PC-9 (cell line): ENCODE measurements at places on chromosomes 3 and 15. TPM values are rescaled to one million over a fixed set of nuclear protein-coding genes. Genes with fewer than 3 reads are reported as not detected.

Gene CCR1
- 0.28 TPM in 1 of 2 replicates, not detected in the other for total RNA-seq

Gene SERINC4
- total RNA-seq, result 0.46 TPM in 1 of 2 replicates, not detected in the other

Gene PRTG
- total RNA-seq, result 11.4 and 16.5 TPM in 2 replicates

Gene GOLGA6L7
- not detected in 2 replicates for total RNA-seq

Gene RLBP1
- total RNA-seq, result not detected in 2 replicates

DNA sequence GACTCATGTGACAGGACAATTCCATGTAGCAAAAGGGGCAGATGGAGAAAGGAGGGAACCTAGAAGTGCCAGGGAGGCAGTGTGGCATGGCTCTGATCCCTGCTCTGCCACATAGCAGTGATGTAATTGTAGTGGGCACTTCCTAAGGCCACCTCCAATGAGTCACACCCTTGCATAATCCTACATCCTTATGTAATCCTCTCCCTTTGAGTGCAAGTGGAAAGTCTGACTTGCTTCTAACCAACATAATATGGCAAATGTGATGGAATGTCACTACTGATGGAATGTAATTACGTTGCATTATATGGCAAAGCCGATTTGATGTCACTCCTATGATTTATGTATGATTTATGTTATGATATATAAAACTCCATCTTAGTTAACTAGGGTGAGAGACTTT is 72.9 kb upstream of the ATP2C1 start:
- DNase-seq, result peak; percentile 46

DNA sequence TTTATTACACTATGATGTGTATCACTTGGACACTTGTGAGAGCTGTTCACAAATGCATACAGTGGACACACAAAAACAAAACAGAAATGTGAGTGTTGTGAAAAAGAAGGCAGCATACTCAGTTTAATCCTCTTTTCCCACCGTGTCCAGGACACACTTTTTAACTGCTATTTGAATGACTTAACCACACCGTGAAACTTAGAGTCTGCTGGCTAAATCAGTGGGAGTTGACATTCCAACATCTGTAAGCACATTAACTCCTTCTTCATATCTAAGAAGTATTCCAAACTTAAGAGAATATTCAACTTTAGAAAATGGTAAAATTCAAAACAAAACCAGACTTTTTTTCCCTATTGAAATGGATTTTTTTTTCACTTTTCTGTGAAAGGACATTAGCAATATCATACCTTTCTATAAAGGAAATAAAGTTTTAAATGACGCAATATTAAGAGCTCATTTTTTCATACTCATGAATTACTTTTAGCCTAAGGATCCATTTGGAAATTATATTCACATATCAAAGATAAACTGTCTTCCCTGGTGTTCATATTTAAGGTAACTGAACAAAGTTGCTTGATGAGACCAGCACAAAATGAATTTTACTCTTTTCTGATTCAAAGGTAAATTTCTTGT is 316.6 kb downstream of the RBMS3 start:
- no peak for DNase-seq

GRCh38 chr15:52068004-52068615 is 44.5 kb downstream of the BCL2L10 start:
- no peak for DNase-seq

GRCh38 chr3:22231061-22231460 is 480.1 kb upstream of the ZNF385D start:
- no peak for DNase-seq

- DNase-seq, result no peak
Observed at GRCh38 chr15:90907838-90908507, 4.9 kb downstream of the MAN2A2 start.

DNA sequence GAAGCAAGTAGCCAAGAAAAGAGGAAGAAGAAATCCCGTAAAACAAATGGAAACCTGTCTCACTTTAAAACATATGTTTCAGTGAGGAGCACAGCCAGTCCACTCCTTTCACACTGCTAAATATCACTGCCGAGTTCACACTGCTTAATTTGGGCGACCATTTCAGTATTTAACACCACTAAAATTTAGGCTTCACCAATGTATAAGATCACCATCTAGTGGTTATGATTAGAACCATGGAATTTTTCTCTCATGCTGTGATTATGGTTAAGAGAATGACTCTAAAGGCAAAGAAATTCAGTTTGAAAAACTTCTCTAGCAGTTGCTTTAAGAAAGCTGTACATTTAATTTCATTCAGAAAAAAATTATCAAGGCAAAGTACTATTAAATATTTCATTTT is 16.6 kb downstream of the SLC4A7 start:
- DNase-seq, result no peak

- DNase-seq, result peak; percentile 67
Observed at GRCh38 chr3:157542711-157543500, 39.7 kb upstream of the VEPH1 start.

DNA sequence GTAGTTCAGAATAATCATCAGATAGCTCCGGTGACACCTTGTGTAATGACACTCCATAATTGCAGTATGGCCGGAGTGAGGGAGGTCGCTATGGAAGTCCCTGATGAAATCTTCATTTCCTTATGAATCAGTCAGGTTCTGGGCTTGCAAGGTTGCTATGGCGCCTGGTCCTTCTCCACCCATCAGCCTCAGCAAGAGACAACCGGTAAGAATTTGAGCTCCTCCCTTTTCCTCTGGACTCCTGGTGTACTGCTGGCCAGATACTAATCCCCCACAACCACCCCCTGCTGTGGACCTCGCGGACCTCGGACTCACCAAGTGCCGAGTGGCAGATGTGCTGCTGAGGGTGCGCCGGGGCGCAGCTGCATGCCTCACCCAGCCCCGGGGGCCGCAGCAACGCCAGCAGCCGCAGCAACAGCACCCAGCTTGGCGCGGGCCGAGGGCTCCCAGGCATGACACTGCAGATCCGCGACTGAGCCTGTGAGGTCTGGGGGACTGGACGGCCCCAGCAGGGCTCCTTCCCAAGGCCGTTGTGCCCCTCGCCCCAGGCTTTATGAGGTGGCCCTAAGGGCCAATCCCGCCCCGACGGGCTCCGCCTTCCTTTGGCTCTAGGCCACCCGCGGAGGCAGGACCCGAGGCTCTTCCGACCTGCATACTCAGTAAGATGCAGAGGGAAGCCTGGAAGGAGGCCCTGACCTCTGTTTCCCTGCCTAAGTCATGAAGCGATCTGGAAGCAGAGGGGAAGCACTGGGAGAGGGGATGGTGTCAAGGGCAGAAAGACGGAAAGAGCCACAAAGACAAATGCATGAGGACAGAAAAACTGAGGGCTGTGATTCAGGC is at the start of gene TIMP4:
Gene TIMP4 (minus strand): TSS at position 526 of the 840 bp plus-strand sequence. CDS start 72 bp downstream, at position 454.
- peak; percentile 76 for DNase-seq

- DNase-seq, result no peak
Observed at GRCh38 chr15:50764461-50765194, 878 bp downstream of the SPPL2A start.

DNA sequence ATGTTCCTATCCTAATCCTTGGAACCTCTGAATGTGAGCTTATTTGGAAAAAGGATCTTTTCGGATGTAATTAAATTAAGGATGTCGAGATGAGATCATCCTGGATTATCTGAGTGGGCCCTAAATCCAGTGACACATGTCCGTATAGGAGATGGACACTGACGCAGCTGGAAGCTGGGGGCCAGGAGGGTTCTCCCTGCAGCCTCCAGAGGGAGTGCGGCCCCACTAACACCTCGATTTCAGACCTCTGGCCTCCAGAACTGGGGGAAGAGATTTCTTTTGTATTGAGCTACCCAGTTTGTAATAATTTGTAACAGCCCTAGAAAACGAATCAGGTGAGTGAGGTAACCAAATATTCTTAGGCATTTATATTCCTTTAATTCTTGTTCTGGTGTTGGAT is 2.5 kb downstream of the DNAJB8 start:
- DNase-seq, result no peak

DNA sequence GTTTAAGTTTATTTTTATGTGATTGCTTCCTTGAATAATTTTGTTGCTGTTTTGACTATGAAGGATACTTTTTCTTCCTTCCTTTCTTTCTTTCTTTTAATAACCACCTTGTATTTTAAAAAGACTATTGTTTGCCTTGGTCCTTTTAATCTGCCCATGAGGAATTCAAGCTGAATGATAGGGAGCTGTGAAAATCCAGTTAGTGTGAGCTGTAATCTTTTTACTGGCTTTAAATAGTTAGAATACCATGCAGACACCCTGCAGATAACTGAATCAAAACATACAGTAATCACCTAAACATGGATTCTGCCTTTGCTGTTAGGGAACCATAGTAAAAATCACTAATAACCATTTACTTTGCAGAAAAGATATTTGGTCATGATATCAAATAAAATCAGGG is 110.7 kb downstream of the RSRC1 start:
- no peak for DNase-seq

DNA sequence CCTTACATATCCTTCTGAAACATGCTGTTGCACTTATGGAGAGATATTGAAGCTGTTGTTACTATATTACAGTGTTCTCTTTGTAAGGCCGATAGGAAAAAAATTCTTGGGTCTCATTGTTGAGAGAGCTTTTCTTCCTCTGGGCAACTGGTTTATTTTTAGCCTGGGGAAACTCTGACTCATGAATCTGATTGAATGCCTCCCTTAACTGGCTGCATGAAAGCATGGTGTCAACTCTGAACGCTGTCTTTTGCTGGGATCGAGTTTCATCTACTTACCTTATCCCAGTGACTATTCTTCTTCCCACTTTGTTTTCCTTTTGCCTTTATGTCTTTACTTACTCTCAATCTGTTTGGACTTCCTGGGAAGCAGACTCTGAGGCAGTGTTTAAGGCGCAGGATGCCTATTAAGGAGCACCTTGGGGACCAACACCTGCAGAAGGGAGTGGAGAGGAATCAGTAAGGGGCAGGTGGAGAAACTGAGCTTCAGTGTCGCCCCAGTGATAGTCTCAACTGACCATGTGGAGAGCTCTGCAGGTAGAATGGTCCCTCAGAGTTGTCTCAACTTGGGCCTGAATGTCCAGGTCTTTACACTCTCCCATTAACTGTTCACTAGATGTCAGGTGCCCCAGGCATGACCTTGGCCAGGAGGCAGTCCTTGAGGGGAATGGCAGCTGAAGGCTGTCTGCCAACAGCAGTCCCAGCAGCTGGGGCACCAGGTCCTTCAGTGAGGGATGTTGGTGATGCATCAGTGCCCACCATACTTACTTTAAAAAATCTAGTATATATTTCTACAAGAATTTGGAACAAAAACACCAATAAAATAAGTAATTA is 88.9 kb upstream of the CCNL1 start:
- peak; percentile 84 for DNase-seq

DNA sequence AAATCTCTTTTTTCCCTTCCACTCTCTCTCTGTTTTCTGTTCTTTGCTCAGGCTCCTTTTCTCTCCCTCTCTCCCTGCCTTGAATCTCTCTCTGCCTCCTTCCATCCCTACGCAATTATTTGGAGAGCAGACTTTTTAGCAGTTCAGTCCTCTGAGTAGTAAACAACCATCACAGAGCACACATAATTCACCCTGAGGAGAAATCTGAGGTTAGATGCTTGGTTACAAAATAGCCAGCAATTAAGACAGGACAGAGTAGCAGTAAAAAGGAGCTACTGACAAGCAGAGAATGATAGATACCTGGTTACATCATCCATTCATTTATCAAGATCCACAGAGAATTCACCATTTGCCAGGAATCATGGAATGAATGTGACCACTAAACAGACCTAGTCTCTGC is 25.5 kb downstream of the SLC9A9 start:
- no peak for DNase-seq

GRCh38 chr3:102141928-102142239 is 292.6 kb downstream of the NFKBIZ start:
- no peak for DNase-seq

- no peak for DNase-seq
Observed at GRCh38 chr15:78319588-78319987, 20.2 kb upstream of the SKIC8 start.

GRCh38 chr3:50749822-50750221 is 75.1 kb downstream of the DOCK3 start:
- no peak for DNase-seq

DNA sequence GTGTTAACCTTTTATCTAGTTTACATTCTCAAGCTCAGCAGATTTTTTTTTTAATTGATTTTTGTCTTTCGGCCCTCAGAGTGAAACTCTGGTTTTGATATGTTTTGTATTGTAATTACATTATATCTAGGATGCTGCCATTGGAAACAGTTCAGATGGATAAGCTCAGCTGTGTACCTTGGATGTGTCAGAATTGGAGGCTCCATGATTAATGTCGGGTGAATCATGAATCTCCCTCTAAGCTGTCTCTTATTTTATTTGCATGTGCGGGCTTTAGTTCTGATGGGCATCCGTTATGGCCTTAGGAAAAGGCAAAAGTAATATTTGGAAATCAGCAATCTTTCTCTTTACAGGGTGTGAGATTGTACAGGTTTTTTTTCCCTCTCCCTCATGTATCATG is 4.2 kb downstream of the PTPRG start:
- no peak for DNase-seq

DNA sequence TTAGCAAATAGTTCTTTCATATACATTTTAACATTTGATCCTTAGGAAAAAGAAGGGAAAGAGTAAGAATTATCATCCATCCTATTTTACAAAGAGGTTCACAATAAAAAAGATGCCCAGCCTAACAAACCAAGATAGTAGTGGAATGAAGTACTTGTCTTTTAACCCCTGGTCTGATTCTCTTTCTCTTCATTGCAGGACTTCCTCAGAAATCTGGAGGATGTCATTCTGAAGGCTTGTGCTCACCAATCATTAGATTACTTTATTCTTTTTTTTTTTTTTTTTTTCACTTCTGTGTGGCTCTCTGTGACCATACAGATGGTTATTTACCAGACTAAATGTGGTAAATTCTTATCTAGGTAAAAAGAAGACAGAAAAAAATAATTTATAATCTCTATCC is 7.0 kb downstream of the HDGFL3 start:
- DNase-seq, result no peak
